A549 treated with DMSO at 1 μM for 4 hours (cell line): ENCODE measurements at places on chromosomes 13 and 19. TPM values are rescaled to one million over a fixed set of nuclear protein-coding genes. Genes with fewer than 3 reads are reported as not detected.

Gene PABPC3
- total RNA-seq = 0.16 to 0.20 TPM (median 0.19 TPM) in 5 replicates

Gene KLK7
- total RNA-seq = not detected in 5 replicates

Gene ERVV-1
- total RNA-seq = not detected in 5 replicates

Gene C1QTNF9B
- total RNA-seq = not detected in 5 replicates

Gene PLPPR3
- total RNA-seq = 1.9 to 4.8 TPM (median 3.8 TPM) in 5 replicates

Gene RNF225
- total RNA-seq = 0.13 to 0.22 TPM in 2 of 5 replicates, not detected in the others

Gene ARHGEF7
- total RNA-seq = 21.0 to 23.8 TPM (median 21.6 TPM) in 5 replicates

Gene FFAR3
- total RNA-seq = not detected in 5 replicates

Gene CLEC17A
- total RNA-seq = not detected in 5 replicates

Gene PPM1N
- 6.3 to 7.3 TPM (median 6.6 TPM) in 5 replicates for total RNA-seq

Gene CEACAM8
- total RNA-seq = not detected in 5 replicates

Gene TNFSF11
- total RNA-seq = not detected in 5 replicates

Gene HSH2D
- total RNA-seq = 0.05 to 0.15 TPM in 2 of 5 replicates, not detected in the others

Gene RGL3
- total RNA-seq = 0.67 to 2.7 TPM (median 2.0 TPM) in 5 replicates

Gene PLK5
- total RNA-seq = 0.03 TPM in 1 of 5 replicates, not detected in the others

Gene TNNT1
- 116 to 141 TPM (median 128 TPM) in 5 replicates for total RNA-seq
